ENCODE measurements at places on chromosomes 2 and 18.
A peak's percentile ranks its signal among the peaks of the same experiment; 100 is the strongest.

- DNase-seq, result peak; percentile 20
Measured at GRCh38 chr2:230225486-230225885, at the start of gene SP140. SP140 (plus strand) TSS chr2:230225736; CDS start chr2:230225845, 109 bp downstream.

- DNase-seq, result peak; percentile 80
Measured at GRCh38 chr18:6414723-6415417, at the start of gene L3MBTL4. L3MBTL4 (minus strand) TSS chr18:6414911; CDS start chr18:6311625, 103,286 bp downstream.

- peak; percentile 43 for DNase-seq
Measured at GRCh38 chr2:113213061-113213930, 39.5 kb downstream of the PSD4 start.

- no peak for DNase-seq
Measured at GRCh38 chr2:44655401-44655864, 286.1 kb upstream of the SIX3 start.

- DNase-seq, result no peak
Measured at GRCh38 chr2:88058191-88058590, 2.6 kb upstream of the KRCC1 start.

DNA sequence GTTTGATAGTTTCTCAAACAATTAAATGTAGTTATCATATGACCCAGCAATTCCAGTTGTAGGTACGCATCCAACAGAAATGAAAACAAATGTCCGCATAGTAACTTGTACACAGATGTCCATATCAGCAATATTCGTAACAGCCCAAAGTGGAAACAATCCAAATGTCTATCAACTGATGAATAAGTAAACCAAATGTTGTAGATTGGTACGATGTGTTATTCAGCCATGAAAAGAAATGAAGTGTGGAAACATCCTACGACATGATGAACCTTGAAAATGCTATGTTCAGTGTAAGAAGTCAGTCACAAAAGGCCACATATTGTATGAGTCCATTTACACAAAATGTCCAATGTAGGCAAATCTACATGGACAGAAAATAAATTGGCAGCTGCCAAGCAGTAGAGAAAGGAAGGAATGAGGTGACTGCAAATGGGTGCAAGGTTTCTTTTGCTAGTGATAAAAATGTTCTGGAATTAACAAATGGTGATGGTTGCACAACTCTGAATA is 26.9 kb downstream of the GAREM1 start:
- DNase-seq, result no peak

DNA sequence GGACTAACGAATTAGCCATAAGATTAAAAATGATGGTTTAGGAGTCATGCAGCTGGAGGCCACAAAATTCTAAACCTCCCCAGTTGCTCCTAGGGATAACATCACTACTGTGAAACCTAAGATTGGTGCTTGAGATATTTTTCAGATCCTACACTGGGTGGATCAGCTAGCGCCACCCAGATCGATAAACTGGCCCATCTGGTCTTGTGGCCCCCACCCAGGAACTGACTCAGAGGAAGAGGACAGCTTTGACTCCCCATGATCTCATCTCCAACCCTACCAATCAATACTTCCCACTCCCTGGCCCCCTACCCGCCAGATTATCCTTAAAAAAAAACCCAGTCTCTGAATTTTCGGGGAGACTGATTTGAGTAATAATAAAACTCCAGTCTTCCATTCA is 5.5 kb downstream of the GALNT14 start:
- DNase-seq, result no peak

GRCh38 chr2:12284037-12284436 is 432.7 kb upstream of the TRIB2 start:
- DNase-seq, result no peak

All from thyroid gland (tissue), 4 donors.